ENCODE measurements at places on chromosomes 5 and 9.

DNA sequence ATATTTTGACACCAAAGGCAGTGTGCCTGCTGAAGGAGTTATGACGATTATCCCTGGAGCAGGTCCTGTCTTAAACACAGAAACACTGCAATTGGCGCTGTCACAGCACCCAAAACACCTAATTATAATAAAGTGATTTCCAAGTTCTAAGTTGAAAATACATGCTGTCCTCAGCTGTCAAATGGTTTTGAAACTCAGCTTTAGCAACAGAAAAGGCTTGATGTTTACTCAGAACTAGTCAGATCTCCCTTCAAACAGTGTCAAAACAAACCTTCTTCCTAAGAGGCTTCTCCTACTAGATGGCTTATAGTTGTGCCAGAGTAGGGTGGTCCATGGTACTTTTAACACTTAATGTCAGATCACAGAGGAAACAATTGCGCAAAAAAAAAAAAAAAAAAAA is 87.2 kb upstream of the IRX1 start:
- ATAC-seq, result no peak

DNA sequence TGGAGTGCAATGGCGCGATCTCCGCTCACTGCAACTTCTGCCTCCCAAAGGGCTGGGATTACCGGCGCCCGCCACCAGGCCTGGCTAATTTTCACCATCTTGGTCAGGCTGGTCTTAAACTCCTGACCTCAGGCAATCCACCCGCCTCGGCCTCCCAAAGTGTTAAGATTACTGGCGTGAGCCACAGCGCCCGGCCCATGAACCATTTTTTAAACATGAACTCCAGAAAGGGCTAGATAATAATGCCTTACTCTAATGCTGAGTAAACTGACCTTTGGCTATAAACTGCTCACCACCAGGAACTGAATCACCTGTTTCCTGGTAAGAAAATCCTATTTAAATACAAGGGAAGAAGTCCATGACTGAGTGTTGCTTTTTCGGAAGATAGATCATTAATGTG is 23.2 kb upstream of the DAB2 start:
- no peak for ATAC-seq

DNA sequence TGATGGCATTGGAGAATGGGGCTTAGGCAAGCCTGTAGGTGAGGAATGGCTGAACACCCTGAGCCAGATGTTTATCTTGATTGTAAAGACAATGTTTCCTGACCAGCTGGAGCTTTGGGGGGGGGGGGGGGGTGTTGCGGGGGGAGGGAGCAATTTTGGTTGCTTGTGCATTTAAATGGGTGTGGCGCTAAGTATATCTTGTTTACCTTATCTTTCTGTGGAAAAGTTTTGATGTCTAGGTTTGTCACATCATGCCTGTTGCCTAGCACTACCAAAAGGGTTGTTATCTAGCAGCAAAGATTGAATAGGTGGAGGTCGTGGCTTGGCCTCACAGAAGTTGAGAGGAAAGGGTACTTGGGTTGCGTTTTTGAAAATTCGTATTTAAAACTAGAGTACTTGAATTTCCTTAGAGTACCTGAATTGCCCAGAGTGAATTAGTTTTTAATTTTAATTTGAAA is 1.3 kb downstream of the SMAD5 start:
- ATAC-seq, result no peak

DNA sequence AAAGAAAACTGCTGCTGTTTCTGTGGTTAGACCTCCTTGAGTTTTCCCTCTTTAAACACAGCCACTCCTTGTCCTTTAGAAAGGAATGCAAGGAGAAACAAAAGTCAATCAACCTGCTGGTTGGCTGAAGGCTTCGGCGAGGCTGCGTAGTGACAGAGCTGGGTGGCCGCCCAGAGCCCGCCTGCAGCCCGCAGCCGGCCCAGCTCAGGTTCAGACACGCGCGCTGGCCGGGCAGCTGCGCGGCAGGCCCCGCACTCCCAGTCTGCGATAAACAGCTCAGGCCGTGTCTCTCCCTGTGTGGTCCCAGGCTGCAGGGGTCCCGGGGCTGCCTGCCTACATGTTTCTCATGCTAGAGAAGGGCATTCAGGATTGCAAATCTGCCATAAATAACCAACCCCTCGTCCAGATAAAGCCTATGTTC is 115.4 kb downstream of the HSD17B3 start:
- ATAC-seq, result no peak

DNA sequence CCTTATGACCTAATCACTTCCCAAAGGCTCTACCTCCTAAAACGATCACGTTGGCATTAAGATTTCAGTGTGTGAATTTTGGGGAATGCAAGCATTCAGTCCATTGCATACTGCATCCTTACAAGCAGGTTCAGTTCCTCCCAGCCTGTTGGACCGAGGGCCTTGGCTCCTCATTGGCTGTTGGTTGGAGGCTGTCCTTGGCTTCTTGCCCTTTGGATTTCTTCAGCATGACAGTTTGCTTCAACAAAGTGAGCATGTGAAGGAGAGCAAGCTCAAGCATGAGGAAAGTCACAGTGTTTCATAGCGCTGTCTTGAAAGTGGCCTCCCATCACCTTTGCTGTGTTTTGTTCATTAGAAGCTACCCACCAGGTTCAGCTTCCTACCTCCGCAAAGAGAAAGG is 109.5 kb downstream of the GADD45G start:
- no peak for ATAC-seq

GRCh38 chr5:138103319-138103637 is 19.4 kb downstream of the WNT8A start:
- no peak for ATAC-seq

DNA sequence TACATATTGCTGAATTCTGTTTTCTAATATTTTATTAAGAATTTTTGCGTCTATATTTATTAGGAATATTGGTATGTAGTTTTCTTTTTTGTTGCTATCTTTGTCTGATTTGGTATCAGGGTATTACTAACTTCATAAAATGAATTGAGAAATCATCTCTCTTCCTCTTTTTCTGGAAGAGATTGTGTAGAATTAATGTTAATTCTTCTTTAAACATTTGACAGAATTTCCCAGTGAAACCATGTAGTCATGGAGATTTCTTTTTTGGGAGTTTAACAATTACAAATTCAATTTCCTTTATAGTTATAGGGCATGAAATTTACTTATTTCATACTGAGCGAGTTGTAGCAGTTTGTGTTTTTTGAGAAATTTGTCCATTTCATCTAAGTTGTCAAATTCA is 3.3 kb upstream of the FAM170A start:
- no peak for ATAC-seq

DNA sequence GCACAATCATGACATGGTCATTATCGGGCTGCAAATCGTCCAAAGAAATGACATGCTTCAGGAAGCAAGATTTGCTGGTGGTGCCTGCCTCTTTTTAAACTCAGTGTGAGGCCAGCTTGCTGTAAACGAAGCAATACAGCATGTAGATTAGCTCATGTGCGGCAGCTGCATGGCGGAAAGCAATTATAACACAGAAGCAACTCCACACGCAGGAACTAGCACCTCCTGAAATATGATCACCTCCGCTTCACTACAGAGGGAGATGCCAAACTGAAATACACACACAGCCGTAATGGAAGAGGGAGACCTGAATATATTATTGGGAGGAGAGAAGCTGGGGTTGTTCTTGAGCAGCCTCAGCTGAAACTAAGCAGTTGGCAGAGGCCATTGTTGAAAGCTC is 312.5 kb downstream of the PSAT1 start:
- ATAC-seq, result no peak

- ATAC-seq, result no peak
Observed at GRCh38 chr5:41927604-41928003, 2.5 kb downstream of the FBXO4 start.

GRCh38 chr9:137448602-137448962 is 7.4 kb upstream of the ENTPD8 start:
- no peak for ATAC-seq
